Suprapubic skin (tissue), 4 donors: ENCODE measurements at places on chromosomes 7 and 10. TPM values are rescaled to one million over a fixed set of nuclear protein-coding genes. Genes with fewer than 3 reads are reported as not detected.

CXCL12 gene
- total RNA-seq = 24.9 TPM

C10orf67 gene
- 1.5 TPM for total RNA-seq

TMEM176B gene
- 3.3 TPM for total RNA-seq

MYPN gene
- 0.16 TPM for total RNA-seq

DKK1 gene
- 18.5 TPM for total RNA-seq

- H3K27me3 ChIP-seq = peaks cover 98% of the 10 kb centered on the region
- no peak for DNase-seq
- peaks cover 17% of the 10 kb centered on the region for H3K4me1 ChIP-seq
- H3K36me3 ChIP-seq = no peaks in the 10 kb centered on the region
- H3K27ac ChIP-seq = no peak overlapping the region
- no peak overlapping the region for H3K4me3 ChIP-seq
Measured at GRCh38 chr10:100724531-100725027, 20.8 kb upstream of the PAX2 start.

- H3K27me3 ChIP-seq = no peaks in the 10 kb centered on the region
- H3K4me3 ChIP-seq = no peak overlapping the region
- DNase-seq = no peak
- no peak overlapping the region for H3K27ac ChIP-seq
- H3K4me1 ChIP-seq = no peaks in the 10 kb centered on the region
Measured at GRCh38 chr7:25031432-25031831, 51.5 kb upstream of the OSBPL3 start.

DNA sequence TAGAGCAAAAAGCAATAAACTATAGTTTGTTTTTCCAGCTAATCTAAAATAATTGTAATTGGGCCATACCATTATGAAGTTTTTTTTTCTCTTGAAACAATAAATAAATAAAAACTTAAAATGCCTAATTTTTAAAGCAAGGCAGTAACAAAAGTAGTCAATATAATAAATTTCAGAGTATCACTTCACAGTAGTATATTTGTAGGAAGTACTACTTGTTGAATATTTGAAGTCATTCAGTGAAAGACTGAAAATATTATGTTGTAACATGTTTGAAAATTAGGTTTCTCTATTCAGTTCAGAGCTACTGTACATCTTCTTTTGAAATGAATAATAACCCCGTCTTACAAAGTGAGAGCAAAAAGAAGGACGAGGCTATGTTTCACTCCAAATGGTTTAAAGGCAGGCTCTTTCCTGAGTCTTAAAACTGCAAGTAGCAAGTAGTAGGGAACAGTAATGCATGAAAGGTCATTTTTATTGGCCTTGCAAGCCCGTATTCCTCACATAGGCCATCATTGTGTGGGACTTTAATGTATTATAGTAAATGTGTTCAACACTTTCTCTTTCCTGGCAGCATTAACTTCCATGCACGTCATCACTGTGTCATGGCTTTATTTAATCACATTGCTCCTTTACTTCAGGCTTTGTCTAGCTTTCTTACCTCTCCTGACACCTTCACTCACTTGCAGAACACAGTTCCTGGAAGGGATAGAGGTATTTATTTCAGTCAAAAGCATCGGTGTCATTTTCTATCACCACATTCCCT lies 141.4 kb downstream of the VTI1A start:
- DNase-seq = no peak
- H3K4me3 ChIP-seq = no peak overlapping the region
- H3K36me3 ChIP-seq = no peaks in the 10 kb centered on the region
- H3K27me3 ChIP-seq = no peaks in the 10 kb centered on the region
- no peak overlapping the region for H3K27ac ChIP-seq

GRCh38 chr7:149884541-149884940 lies 10.8 kb downstream of the ATP6V0E2 start:
- no peak for DNase-seq
- H3K27me3 ChIP-seq = no peaks in the 10 kb centered on the region
- no peak overlapping the region for H3K27ac ChIP-seq
- H3K36me3 ChIP-seq = peaks cover under 1% of the 10 kb centered on the region
- peaks cover 8% of the 10 kb centered on the region for H3K4me1 ChIP-seq

DNA sequence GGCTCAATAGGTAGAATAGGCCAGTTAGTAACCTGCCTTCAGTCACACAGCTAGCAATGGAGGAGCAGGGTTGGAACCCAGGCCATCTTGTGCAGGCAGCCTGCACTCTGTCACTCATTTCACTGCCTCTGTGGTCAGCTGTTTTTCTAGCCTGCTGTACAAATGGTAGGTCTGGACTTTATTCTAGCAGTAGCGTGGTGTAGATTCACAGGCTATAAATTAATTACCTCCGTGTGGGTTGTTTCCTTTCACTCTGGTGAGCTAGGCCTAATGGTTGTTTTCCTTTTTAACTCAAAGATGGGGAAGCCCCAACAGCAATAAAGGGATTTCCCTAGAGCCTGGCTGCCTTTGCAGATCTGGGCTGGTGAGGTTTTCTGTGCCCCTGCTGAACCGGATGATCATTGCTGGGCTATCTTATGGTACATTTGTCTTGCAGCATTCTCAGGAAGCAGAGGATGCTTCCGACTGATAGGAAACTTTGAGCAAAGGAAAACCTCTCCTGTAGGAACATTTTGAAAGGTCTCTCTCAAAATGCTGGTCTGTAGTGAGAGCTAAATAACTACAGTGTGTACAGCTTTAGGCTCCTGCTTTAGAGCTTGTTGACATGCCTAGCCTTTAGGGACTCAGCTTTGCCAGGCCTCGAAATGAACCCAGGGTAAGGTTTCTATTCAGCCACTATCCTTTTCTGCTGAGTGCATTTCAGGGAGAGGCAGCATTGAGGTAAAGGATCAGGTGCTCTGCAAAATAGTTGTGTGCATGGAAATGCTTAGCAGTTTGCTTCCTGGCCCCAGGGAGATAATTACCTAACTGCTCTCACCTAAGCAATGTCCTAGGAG lies 157.4 kb downstream of the ST7 start:
- no peak overlapping the region for H3K27ac ChIP-seq
- no peak for DNase-seq
- no peaks in the 10 kb centered on the region for H3K36me3 ChIP-seq
- no peak overlapping the region for H3K4me3 ChIP-seq

GRCh38 chr7:30428246-30429155 lies 50.1 kb downstream of the NOD1 start:
- H3K27me3 ChIP-seq = no peaks in the 10 kb centered on the region
- H3K36me3 ChIP-seq = peaks cover 69% of the 10 kb centered on the region
- no peak for DNase-seq
- H3K4me3 ChIP-seq = no peak overlapping the region
